ENCODE measurements at places on chromosomes 16 and 17.

GRCh38 chr16:5026664-5027063 lies 7.1 kb downstream of the NAGPA start:
- no peak for DNase-seq

GRCh38 chr16:79644971-79645667 lies 44.6 kb upstream of the MAF start:
- DNase-seq: no peak

DNA sequence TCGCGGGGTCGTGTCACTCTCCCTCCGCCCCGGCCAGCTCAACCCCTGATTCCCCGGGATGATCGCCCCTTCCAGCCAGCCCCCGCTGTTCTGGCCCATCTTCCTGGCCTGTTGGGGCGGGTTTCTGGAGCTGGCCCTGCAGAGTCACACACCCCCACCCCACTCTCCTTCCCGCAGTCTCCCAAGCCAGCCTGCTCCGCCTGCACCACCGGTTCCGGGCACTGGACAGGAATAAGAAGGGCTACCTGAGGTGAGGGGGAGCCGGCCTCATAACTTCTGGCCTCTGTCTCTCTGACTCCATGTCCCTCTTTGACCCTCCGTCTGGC lies 621 bp downstream of the CHP2 start:
- DNase-seq: no peak

GRCh38 chr17:71330099-71330375 lies 790.8 kb upstream of the SOX9 start:
- DNase-seq: no peak

- DNase-seq: no peak
These were observed 64.0 kb downstream of the MRM1 start for GRCh38 chr17:36665417-36665816.

GRCh38 chr16:66574081-66574480 lies 5.2 kb upstream of the CMTM2 start:
- DNase-seq: no peak

- no peak for DNase-seq
These were observed 5.0 kb downstream of the HAS3 start for GRCh38 chr16:69110406-69110805.

DNA sequence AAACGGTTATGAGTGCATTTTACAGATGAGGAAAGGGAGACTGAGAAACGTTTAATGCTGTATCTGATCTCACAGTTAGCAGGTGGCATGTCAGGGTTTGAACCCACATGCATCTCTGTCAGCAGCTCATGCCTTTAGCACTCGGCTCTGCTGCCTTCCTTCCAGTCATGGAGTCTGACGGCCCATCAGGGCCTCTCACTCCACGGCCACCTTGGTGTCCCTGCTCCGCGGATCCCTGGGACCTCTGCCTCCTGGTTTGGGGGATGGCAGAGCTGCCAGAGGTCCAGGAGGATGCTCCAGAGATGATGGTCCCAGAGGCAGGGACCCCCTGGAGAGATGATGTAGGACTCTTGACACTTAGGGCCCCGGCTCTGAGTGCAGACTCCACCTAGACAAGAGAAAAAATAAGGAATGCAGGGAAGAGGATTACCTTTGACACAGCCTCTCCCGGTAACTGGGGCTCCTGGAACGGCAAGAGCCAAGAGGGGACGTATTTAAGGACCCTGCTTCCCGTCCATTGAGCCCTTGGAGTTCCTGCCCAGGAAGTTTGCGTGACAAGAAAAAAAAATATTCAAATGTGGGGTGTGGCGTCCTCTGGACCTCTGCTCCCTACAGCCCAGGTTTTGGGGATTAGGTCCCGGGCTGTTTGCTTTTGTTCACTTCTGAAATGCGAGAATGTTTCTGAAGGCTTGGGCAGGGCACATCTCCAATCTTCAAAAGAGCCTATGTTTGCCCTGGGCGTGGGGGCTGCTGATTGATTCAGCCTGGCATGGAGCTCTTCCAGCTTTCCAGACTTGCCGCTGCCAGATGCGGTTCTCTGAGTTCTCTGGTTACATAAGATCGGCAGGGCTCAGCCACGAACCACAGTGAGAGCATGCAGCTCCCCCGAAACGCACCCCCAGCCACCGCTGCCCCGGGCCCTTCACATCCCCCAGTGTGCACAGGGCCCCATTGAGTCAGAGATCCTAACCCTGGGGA lies at the start of gene ALDH3A1:
Gene ALDH3A1 (minus strand): TSS at position 470 of the 978 bp plus-strand sequence. CDS start 3,169 bp downstream, outside the sequence.
- DNase-seq: no peak

GRCh38 chr16:20300312-20301097 lies 26.8 kb downstream of the GP2 start:
- DNase-seq: no peak

DNA sequence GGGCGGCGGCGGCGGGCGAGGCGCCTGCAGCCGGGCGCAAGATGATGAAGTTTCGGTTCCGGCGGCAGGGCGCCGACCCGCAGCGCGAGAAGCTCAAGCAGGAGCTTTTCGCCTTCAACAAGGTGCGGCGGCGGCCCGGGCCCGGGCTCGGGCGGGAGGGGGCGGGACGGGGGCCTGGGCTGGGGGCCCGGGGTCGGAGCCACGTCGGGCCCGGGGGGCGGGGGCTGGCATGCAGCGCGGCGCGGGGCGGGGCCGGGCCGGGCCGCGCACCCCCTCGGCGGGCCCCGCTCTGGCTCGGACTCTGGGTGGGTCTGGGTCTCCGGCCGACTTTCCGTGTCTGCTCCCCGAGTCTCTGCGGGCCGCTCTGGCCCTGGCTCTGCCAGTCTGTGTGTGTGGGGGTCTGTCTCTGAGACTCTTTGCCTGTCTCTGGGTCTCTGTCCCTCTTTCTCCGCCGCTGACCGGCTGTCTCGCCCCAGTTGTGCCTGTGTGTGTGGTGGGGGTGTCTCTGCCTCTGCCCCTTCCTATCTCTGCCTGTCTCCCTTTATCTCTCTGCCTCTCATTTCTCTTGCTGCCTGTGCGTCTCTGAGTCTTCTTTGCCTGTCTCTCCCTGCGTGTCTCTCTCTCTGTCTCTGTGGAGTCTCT lies 328 bp downstream of the LLGL1 start:
- DNase-seq: no peak

DNA sequence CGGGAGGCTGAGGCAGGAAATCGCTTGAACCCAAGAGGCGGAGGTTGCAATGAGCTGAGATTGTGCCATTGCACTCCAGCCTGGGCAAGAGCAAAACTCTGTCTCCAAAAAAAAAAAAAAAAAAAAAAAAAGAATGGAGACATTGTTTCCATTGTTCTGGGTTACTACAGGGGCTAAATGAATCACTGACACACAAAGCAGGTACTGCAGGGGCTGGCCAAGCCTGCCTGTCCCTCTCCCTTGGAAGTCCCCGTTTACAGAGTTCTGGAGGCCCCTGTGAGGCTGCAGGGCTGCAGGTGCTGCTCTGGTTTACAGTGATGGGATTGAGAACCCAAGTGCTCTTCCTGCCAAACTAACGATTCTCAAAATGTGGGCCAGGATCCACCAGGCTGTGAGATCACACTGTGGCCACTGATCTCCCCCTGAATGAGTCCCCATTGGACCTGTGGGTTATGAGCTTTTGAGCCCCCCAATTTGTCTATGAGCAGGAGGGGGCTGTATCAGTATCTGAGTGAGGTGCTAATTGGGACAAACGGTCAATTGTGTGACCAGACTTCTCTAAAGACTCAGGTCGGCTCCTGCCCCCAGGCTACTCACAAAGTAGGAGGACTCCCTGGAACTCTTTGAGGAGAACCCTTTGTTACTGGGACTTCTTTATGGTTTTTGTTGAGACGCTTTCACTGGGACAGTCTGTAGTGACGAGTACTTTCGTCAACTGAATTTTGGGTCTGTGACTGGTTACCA lies 39.0 kb downstream of the DNAH17 start:
- DNase-seq: no peak

GRCh38 chr17:29096094-29096493 lies 53.2 kb downstream of the PIPOX start:
- no peak for DNase-seq

DNA sequence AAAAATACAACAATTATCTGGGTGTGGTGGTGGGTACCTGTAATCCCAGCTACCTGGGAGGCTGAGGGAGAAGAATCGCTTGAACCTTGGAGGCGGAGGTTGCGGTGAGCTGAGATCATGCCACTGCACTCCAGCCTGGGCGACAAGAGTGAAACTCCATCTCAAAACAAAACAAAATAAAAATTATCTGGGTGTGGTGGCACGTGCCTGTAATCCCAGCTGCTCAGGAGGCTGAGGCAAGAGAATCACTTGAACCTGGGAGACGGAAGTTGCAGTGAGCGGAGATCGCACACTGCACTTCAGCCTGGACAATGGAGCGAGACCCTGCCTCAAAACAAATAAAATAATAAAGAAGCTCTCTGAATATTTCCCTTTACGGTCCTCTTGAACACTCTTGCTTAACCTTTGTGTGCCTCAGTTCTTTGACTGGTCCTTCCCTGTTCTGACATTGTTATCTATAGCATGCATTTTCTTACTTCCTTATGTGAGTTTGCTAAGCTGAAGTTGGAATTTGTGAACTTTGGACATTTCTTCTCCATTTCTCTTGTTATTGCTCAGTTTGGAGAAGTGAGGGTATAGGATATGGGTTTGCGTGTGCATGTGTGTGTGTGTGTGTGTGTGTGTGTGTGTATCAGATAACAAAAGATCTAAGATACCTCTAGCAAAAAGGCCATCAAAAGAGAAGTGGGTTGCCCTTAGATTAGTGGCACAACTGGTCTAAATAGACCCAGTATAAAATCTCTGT lies 29.7 kb upstream of the WSB1 start:
- DNase-seq: no peak

GRCh38 chr16:84759906-84760305 lies 59.9 kb upstream of the CRISPLD2 start:
- DNase-seq: no peak

DNA sequence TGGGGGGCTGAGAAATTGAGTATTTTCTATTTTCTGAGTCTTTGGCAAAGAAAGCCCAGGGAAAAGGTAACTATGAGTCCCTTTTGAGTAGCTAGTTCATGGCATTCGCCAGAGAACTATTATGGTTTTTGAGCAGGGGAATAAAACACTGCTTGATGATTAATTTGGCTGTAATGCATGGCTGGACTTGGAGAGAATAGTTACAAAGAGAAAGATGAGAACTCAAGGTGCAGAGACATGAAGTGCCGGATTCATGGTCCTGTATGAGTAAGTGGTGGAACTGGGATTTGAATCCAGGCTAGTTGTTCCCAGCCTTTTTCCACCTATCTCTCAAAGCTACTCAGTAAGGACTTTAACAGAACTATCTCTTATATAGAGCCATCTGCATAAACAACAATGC lies 266.6 kb downstream of the CA10 start:
- no peak for DNase-seq

- no peak for DNase-seq
These were observed 239.4 kb upstream of the HSBP1 start for GRCh38 chr16:83568345-83568744.

DNA sequence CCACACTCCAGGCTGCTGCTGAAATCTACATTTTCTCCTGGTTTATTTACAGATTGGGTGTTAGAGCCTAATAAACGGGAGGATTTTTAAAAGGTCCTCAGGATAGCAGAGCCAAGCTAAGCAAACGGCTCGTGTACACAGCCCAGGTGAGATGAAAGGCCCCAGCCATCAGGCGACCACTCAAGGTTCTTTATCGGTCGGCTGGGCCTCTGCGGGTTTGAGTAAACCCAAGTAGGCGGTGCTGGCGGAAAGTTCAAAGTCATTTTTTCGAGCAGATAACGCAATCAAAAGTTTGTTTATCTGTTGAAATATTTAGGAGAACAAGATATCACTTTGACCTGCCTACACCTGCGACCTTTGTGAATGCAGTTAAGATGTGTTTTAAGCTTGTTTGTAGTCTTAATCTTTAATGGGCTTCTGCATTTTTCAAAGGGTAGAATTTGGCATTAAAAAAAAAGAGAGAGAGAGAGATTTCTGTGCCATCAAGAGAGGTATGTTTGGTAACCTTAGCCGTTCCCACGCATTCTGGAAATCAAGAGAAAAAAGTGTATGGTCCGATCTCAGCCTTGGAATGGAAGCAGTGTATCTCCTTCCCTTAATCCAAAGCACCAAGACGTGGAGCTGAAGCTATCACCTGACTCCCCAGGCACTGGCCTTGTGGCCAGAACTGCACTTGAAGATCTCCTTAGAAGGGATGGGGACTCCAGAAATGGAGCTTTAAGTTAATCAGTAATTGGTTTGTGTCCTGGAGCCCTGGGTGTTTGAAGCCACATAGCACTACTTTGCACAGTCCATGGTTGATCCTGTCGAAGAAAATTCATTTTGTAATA lies 301.7 kb upstream of the IRX5 start:
- no peak for DNase-seq

Data from occipital lobe (tissue), 3 donors.